ENCODE measurements at places on chromosomes 3 and 15. TPM values are rescaled to one million over a fixed set of nuclear protein-coding genes. Genes with fewer than 3 reads are reported as not detected.

The THBS1 gene
- total RNA-seq: 7.6 TPM

The EFCC1 gene
- not detected for total RNA-seq

The CMTM8 gene
- total RNA-seq: 16.8 TPM

The LYZL4 gene
- total RNA-seq: not detected

The GOLGA6A gene
- total RNA-seq: 0.20 TPM

The MESP2 gene
- not detected for total RNA-seq

The SLC38A3 gene
- not detected for total RNA-seq

The MYL3 gene
- total RNA-seq: not detected

The KBTBD13 gene
- not detected for total RNA-seq

The SRGAP3 gene
- 2.2 TPM for total RNA-seq

The NANOGP8 gene
- total RNA-seq: not detected

The PLS1 gene
- total RNA-seq: 3.1 TPM

The RARB gene
- total RNA-seq: not detected

The COL6A6 gene
- not detected for total RNA-seq

The STX19 gene
- total RNA-seq: not detected

The CLRN1 gene
- total RNA-seq: not detected

The ZNF654 gene
- total RNA-seq: 26.8 TPM

The ASB14 gene
- not detected for total RNA-seq

The RASGRP1 gene
- total RNA-seq: 125 TPM

The RYR3 gene
- not detected for total RNA-seq

The GPR171 gene
- 116 TPM for total RNA-seq

The GABRB3 gene
- total RNA-seq: 0.06 TPM

The CACNA2D2 gene
- 1.7 TPM for total RNA-seq

The GOLGA8M gene
- 2.9 TPM for total RNA-seq

The STRIT1 gene
- not detected for total RNA-seq
